ENCODE measurements at places on chromosomes 2 and 18. TPM values are rescaled to one million over a fixed set of nuclear protein-coding genes. Genes with fewer than 3 reads are reported as not detected.

- DNase-seq = no peak
These were observed 264.5 kb downstream of the GPD2 start for GRCh38 chr2:156700681-156701080.

GRCh38 chr2:165803123-165803760 lies 9.2 kb upstream of the GALNT3 start:
- DNase-seq = no peak

GRCh38 chr2:105411720-105412407 lies 13.0 kb upstream of the FHL2 start:
- DNase-seq = no peak

The LRP2 gene
- total RNA-seq = 0.03 TPM

The AGXT gene
- 0.88 TPM for total RNA-seq
